Retina (tissue), 1 donor: ENCODE measurements at places on chromosomes 11 and 22.
A peak's percentile ranks its signal among the peaks of the same experiment; 100 is the strongest.

DNA sequence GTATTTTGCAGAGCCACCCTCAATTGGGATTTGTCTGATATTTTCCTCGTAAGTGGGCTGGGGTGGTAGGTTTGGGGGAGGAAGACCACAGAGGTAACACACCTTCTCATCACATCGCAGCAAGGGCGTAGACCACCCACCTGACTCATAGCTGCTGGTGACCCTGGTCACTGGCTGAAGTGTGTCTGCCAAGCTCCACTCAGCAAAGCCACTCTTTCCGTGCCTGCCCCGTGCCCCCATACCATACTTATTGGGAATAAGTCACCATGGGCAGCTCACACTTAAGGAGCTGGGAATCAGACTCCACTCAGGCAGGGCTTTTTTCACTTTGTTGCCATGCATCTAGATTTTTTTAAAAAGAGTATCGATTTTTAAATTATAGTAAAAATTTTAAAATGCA, 111.6 kb downstream of the PHF21B start:
- DNase-seq = no peak

- no peak for DNase-seq
These were observed 12.6 kb downstream of the DIXDC1 start for GRCh38 chr11:111949519-111950426.

GRCh38 chr22:29306835-29307595, 565 bp downstream of the GAS2L1 start:
- peak; percentile 77 for DNase-seq

- no peak for DNase-seq
These were observed 531 bp downstream of the PIM3 start for GRCh38 chr22:49961005-49961600.

- no peak for DNase-seq
These were observed 5.3 kb downstream of the SMIM38 start for GRCh38 chr11:69161117-69161407.
